ENCODE measurements at places on chromosomes 5 and 9.

DNA sequence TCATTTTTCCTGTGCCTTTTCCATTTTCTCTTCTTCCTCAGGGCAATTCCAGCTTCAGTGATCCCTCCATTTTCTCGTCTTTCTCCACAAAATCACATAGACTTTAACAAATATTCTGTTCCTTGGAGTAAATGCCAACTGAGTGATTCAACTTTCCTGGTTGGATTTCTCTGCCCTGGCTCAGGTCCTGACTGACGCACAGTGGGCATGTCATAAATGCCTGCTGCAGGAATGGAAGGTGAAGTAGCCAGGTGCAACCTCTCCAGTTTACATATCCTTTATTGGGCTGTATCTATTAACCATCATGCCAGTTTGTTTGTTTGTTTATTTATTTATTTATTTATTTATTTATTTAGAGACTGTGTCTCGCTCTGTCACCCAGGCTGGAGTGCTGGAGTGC lies 95.1 kb downstream of the MEF2C start:
- DNase-seq = no peak

- no peak for DNase-seq
Observed at GRCh38 chr5:159804121-159804520, 112.2 kb upstream of the ADRA1B start.

GRCh38 chr5:58284886-58285285 lies 175.0 kb downstream of the PLK2 start:
- DNase-seq = no peak

GRCh38 chr9:109477258-109478050 lies 20.7 kb downstream of the PTPN3 start:
- DNase-seq = no peak

- no peak for DNase-seq
Observed at GRCh38 chr5:177458912-177459350, 12.3 kb downstream of the PRR7 start.

Data from CD4-positive, alpha-beta T cell treated with Interleukin-15 for 4 hours (primary cell).